ENCODE measurements at places on chromosomes 4 and X.
A peak's percentile ranks its signal among the peaks of the same experiment; 100 is the strongest.

DNA sequence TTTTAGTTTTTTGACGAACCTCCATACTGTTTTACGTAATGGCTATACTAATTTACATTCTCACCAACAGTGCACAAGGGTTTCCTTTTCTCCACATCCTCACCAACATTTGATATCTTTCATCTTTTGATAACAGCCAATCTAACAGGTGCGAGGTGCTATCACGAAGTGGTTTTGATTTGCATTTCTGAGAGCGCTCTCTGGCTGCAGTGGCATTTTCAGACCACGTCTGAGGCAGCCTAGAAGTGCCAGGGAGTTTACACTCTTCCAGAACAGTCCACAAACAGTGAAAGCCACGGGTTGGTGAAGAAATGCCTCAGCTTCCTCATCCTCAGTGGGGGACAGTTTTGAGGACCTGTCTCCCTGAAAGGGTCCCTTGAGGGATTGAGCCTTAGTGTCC lies 471.0 kb downstream of the BCOR start:
- no peak for DNase-seq

- DNase-seq, result no peak
Measured at GRCh38 chr4:42396752-42397634, at the start of gene SHISA3. Gene SHISA3 (plus strand): TSS chr4:42397488. CDS start chr4:42398057, 569 bp downstream.

GRCh38 chr4:68570122-68570507 lies 6.0 kb downstream of the UGT2B17 start:
- DNase-seq, result no peak

DNA sequence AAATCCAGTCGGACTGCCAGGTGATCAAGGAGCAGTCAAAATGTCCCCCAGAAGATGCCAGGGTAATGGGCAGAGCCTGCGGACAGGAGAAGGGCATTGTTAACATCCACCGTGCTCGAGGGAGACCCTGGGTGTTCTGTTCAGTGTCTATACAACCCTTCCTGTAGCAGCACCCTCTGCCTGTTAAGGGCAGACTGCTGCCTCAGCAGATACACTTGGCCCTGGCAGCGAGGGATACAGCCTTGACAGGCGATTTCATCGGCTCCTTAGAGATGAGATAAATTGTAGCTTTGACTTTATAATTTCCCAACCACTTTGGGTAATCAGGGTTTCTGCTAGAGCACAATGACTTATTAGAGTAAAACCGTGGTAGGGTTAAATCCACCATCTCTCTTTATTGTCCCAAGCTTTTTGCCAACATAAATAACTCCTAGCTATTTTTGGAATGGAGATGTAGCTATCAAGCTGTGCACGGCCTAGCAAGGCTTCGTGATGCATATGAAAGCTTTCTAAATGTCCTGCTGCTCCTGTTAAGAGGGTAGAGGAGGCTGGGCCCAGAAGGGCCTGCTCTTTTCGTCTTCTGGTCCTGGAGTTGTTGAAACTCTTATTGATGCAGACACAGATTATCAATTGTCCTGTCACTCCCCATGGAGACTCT lies 195.9 kb downstream of the CPEB2 start:
- no peak for DNase-seq

DNA sequence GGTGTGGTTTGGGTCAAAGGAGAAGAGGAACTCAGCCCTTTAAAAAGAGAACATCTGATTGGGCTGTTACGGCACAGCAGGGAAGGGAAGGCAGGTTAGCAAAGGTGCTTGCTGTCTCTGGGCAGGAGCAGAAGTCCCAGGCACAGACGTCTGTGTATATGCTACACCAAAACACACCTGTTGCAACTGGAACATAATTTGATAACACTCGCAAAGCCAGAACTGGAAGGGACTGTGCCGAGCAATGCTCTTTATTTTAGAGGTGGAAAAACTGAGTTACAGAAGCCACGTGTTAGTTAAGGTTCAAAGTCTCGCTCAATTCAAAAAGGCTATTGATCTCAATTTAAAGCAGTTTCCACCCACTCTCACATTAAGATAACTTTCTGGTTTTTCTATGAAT lies 2.2 kb upstream of the FAM114A1 start:
- DNase-seq, result no peak

GRCh38 chr4:20044966-20045365 lies 206.7 kb upstream of the SLIT2 start:
- no peak for DNase-seq

DNA sequence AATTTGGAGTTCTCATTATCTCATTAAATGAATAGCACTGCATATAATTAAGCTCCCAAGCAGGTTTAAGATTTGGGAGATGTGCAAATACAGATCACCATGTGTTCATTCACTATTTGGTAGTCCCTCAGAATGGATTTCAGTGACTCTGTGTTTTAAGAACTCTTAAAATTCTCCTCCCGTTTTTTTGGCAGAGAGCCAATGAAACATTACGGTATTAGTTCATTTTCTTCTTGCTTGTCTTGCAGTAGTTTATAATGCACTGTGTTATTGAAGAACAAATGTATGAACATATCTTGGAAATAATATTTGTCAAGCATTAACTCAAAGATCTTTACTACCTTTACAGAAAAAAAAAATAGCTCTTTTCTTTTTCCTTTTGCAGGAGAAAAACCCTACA lies 32.7 kb downstream of the KLF3 start:
- no peak for DNase-seq

- DNase-seq, result no peak
Measured at GRCh38 chr4:55409468-55410171, 13.9 kb downstream of the TMEM165 start.

DNA sequence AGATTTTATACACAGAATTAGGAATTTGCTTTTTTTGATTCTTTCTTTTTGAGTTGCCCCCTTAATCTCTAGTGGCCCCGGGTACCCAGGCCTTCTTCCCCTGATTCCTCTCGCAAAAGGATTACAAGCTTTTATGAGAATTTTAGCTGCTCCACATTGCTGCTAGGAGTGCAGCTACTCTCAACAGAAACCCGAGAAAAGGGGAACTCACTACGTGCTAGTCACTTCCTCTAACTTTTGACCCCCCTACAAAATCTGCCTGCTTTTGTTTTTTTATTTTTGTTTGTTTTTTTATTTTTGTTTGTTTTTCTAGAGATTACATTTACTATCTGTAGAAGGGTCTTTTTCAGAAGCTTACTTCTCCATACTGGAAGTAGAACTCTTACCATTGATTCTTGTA lies 64.1 kb downstream of the ZNF81 start:
- DNase-seq, result no peak

- no peak for DNase-seq
Measured at GRCh38 chrX:109036624-109037023, 300.3 kb upstream of the IRS4 start.

- peak; percentile 71 for DNase-seq
Measured at GRCh38 chr4:144645631-144646522, at the start of gene HHIP. Gene HHIP (plus strand): TSS chr4:144646156. CDS start chr4:144646676, 520 bp downstream.

DNA sequence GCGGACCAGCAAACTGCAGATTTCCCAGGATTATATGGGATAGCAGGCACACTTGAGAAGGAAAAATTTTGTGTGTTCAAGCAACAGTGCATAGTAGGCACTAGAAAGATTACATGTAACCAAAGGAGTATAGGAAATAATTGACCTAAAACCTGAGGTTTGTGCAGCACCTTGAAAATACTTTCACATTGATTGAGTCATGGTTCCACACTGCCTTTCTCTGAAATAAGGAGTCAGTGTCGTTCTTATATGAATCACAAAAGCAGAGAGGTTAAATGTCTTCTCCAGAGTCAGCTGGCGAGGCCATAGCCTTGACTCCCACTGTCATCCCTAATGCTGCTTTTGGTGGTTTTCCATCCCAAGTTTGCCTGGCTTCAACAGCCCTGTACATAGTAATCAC lies 138.9 kb downstream of the SOWAHB start:
- no peak for DNase-seq

- DNase-seq, result no peak
Measured at GRCh38 chr4:158521484-158522088, at the start of gene RXFP1. Gene RXFP1 (plus strand): TSS chr4:158521882. CDS start chr4:158521977, 95 bp downstream.

- DNase-seq, result no peak
Measured at GRCh38 chr4:41709844-41710481, 38.6 kb downstream of the PHOX2B start.

DNA sequence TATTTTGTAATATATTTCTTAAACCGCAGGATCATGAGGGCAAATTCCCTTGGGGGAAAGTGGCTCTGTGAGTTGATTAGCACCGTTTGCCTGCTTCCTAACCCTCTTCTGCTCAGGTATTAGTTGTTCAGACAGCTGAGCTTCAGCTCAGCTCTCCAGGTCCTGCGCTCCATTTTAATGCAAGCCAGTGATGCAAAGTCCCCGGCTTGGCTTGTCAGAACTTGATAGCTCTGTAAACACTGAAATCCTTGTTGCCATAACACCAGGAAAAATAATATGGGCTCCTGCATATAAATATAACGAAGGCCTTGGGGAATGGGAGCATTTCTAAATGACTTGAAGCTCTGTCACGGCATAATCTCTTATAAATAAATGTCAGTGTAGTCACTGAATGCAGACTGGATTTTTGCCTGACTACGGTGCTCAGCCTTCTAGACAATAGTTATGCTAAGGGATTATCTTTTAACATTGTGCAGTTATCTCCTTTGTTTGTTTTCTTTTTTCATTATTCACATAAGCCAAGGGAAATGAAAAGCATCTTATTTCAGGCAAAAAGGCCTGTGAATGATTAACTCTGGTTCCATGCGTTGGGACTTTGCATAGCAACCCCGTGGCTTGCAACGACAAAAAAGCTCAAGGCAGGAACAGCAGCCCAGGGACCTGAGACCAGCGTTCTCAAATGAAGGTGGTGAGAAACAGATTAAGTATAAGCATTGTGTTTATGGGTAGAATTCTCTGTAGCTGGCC lies 253.2 kb downstream of the SPRY1 start:
- no peak for DNase-seq

GRCh38 chr4:86818211-86818610 lies 31.0 kb downstream of the SLC10A6 start:
- DNase-seq, result no peak

DNA sequence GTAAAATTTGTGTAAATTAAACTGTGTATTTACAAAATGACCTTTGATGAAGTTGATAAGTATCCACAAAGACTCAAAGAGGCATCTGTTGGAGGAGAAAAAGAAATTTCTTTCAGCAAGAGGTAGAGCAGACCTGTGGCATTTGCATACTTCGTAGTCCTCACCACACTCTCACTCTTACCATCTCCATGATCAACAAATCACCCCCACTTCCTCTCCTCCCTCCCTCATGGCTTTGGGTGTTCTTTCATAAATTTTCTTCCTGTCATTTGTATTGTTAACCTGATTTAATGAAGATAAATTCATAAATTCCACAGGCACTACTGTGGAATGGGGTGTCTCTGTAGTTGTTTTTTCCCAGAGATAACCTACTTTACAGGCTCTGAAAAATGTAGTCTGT lies 366.5 kb downstream of the ZNF674 start:
- no peak for DNase-seq

Data from dorsolateral prefrontal cortex (tissue), 122 donors.